ENCODE measurements at places on chromosomes 11 and 22.

DNA sequence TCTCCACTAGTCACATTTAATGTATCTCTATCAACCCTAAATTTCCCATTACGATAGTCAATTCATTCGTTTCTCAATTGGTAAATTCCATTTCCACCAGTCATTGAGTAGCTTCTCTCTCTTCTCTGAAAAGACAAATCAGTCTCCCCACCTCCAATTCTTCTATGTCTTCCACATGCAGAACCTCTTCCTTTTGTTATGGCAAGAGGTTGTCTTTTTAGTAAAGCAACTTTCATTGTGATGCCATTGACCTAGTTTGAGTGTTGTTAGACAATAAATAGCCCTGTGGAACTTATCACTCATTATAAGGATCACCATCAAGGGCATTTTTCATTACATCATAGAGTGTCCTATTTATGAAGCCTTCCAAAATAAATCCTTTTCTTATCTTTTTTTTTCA lies 340.9 kb downstream of the LRRC4C start:
- DNase-seq = no peak

DNA sequence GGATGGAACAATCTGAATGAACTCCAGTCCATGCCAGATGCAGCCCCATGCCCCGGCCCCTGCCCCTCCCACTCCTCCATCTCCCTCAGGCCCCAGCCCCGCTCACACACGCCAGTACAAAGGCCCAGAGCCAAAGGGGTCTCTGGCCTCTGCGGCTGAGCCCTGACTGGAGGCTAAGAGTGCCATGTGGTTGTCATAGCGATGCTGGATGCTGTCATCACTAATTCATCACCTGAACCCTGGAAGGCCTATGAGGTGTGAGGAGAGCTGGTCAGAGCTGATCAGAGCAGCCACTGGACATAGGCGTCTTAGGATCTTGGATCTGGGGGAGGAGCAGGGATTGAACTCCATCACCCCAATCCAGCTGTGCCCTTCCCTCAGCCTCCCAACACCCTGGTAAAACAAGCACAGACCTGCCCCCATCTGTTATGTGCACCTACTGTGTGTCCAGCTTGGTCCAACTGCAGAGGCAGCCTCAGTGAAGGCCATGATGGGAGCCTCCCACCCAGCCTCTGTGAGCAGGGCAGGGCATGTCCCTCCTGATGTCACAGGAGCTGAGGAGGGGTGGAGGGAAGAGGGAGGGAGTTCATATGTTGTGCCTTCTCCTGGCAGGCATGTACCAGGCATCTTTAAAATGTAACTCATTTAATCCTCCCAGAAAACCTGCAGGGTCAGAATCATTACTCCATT lies 16.7 kb downstream of the PDE2A start:
- no peak for DNase-seq

DNA sequence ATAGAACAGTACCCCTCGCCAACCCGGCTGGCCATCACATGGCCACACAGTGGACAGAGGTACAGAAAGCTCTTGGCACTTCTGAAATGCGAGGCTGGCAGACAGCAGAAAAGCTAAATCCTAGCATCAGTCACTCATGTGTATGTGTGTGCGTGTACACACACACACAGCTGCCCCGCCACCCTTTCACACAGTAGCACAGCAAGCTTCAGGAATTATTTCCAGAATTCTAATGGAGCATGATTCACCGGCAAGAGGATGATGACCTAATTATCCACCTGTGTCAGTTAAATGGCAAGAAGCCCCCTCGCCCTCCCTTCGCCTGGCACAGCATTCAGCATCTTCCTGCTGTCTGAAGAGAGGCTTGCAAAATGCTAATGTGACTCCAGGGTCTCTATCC lies 336.0 kb downstream of the SHANK2 start:
- no peak for DNase-seq

DNA sequence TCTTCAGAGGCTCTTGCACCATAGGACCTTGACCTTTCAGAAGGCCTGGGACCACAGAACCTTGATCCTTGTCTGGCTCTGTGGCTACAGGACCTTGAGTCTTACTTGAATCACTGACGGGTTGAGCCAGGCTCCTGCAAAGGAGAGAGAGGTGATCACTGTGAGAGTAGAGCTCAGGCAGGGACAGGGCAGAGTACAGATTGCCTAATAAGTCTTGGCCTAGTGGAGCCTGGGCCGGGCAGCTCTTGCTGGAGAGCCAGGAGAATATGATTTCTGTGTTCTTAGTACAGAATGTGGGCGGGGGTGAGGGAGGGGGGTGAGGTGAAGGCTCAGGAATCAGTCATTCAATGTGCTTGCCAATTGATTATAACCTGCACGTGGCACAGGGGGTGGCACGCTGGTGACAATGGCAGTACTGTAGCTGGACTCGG lies 26.0 kb downstream of the SERPINH1 start:
- no peak for DNase-seq

DNA sequence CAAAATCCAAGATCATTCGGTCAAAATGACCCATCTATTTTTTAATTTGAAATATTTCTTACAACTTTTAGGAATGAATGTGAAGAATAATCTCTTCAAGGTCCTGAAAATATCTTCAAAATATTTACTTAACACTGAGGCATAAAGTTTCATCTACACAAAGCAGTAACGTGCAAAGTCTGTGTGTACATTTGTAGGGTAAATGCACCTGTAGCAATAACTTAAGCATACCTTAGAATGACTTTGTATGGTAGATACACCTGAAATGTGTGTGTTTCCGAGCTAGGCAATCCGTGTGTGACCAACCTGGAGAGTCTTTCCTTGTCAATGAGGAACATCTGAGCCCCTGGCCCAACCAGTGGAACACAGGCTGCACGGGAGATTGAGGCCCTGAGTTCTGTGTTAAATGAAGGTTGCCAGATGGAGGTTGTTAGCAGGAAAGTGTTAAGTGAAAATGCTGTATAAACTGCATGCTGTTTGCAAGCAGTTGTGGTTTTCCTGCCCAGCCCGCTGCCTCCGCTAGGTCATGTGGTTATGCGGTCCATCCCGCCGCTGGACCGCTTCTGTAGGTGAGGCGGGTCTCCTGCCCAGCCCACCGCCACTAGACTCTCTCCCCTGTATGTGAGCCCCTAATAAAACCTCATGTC lies 7.6 kb upstream of the CTR9 start:
- no peak for DNase-seq

DNA sequence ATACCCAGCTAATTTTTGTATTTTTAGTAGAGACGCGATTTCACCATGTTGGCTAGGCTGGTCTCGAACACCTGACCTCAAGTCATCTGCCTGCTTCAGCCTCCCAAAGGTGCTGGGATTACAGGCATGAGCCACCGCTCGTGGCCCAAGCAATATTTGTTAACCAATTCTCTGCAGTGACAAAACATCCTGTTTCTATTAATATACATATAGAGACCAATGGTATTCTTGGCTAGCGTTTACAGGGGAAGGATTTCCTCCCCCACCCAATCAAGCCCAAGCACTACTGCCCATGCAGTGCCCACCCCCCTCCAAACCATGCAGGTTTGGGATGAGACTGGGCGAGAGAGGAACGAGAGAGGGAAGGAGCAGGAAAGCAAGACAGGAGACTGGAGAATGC lies 53.1 kb downstream of the APOL3 start:
- DNase-seq = no peak

- no peak for DNase-seq
Observed at GRCh38 chr11:128503245-128503991, 83.9 kb downstream of the ETS1 start.

GRCh38 chr11:78397398-78397797 lies 20.2 kb downstream of the GAB2 start:
- no peak for DNase-seq

- DNase-seq = no peak
Observed at GRCh38 chr11:1673446-1674172, 23.4 kb upstream of the KRTAP5-6 start.

- no peak for DNase-seq
Observed at GRCh38 chr11:72239849-72240460, 4.0 kb downstream of the PHOX2A start.

DNA sequence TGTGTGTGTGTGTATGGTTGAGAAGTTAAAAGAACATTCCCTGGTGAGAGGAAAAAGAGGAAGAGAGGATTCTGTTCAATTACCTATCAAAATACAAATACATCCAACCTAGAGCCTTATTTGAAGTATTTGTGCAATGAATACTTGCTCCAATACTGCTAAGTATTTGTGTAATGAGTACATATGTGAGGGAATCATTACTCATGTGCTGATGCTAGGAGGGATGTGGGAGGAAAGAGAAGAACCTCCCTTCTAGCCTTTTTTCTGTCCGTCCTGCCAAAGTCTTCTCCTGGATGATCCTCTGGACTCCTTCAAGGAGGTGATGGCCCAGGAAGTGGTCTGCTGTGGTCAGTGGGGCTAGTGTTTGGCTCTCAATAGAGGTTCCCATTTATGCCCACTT lies 36.0 kb upstream of the ACCSL start:
- DNase-seq = no peak

- DNase-seq = no peak
Observed at GRCh38 chr11:62133328-62134065, 9.7 kb downstream of the INCENP start.

- DNase-seq = no peak
Observed at GRCh38 chr11:44870181-44870580, 80.5 kb downstream of the TP53I11 start.

- DNase-seq = no peak
Observed at GRCh38 chr11:120305286-120305685, 19.8 kb upstream of the TLCD5 start.

DNA sequence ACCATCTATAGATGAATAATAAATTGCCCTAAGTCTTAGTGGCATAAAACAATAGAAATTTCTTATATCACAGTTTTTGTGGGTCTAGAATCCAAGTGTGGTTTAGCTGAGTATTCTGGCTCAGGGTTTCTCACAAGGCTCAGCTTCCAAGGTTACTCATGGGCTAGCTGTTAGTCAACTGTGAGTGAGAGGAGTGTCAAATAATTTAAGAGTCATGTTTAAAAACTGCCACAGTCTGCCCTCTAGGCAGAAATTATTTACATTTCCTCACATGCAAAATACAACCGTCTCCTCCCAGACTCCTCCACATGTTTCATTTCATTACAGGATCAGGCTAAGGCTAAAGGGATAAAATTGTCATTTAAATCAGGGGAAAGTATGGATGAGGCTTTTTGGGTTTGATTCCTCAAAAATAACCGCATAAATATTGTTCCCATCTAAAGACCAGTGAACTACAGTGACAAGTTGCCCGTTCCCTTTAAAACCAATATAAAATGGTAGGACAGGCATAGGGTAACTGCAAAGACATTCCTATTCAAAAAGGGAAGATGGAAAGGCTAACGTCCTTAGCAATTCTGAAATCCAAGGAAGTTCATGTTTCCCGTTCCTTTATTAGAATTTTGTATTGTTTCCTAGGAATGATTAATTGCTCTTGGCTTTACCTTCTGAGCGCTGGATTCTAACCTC lies 324.3 kb downstream of the DYNC2H1 start:
- DNase-seq = no peak

- no peak for DNase-seq
Observed at GRCh38 chr11:65390996-65391395, 4.6 kb downstream of the FRMD8 start.

DNA sequence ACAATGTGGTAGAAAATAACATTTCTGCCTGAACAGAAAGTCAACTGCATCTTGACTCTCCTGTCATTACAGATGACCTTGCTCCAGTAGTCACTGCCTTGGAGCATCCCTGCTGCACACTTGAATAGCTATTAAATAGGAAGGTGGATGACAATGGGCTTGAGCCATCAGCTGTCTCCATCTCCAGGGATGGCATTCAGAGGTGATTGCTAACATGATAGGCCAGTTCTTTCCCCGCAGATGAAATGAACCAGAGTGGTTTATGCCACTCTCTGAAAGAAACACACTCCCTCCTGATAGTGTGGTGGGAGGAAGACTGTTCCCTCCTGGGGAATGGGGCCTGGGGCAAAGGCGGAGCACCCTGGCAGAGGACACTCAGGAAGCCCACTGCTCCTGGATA lies 57.1 kb upstream of the OLFML1 start:
- no peak for DNase-seq

- peak; percentile 23 for DNase-seq
Observed at GRCh38 chr22:47161631-47162030, 399.2 kb downstream of the TBC1D22A start.

DNA sequence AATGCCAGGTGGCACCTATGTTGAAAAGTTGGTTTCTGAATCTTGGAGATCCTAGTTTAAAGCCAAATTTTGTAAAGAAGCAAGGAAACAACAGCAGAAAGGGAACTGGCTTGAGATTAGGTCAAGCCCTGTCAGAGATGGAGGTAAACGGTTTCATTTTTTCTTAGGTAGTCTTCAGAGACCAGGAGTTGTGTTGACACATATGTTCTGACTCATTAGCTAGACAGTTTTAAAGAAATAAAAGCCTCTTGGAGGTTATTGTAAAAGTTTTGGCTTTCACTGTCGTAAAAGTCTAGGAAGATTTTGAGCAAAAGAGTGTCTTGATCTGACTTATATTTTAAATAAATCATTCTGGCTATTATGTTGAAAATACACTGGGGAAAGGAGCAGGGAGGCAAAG lies 151.5 kb upstream of the CTSC start:
- DNase-seq = no peak

DNA sequence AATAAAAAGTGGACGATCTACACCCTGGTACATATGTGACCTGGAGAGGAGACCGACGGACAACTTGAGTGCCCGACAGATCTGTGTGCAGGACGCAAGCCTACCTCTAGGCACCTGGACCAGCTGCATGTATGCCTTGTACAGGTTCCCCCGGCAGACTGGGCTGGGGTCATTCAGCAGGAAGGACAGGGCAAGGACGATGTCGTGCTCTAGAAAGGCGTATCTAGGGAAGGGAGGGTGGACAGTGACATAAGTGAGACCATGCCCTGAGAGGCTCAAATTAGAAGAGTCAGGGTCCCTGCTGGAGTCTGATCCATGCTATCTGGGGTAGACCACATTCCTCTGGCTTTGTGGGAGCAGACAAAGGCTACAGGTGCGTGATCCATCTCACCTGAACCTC lies 7.9 kb downstream of the RSPH14 start:
- no peak for DNase-seq

- no peak for DNase-seq
Observed at GRCh38 chr11:81673001-81673400, 1060.7 kb downstream of the FAM181B start.

- DNase-seq = no peak
Observed at GRCh38 chr11:114826910-114827442, 148.6 kb downstream of the NXPE2 start.

DNA sequence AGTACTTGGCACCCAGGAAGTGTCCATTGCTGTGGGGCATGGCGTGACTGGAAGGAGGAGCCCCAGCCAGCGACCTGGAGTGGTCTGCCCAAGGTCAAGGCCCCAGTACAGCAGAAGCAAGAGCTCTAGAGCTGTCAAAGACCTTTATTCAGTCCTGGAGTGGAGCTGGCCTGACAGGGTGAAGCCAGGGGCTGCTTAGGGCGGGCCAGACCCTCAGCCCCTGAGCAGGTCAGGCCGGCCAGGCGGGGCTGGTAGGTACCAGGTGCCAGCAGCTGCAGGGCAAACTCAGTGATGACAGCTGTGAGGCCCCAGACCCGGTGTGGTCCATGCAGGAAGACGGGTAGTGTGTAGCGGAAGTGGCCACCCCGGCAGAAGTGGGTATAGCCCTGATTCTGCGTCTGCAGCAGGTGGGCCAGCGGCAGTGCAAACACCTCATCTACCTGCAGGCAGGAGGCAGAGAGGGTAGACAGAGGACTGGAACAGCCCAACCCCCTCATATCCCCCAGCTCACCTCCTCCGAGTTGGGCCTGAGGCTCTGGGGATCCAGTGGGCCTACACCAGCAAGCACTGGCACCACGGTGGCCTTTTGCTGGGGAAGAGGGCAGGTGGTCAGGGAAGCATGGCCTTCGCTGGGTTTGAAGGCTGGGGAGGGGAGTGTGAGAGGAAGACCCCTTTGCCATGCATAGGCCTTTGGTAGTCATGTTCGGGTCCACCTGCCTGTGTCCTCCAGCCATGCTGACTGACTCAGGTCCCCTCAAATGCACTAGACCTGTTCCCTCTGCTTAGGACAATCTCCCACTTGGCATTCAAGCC lies 1.7 kb downstream of the NUDT8 start:
- DNase-seq = no peak

All from NCI-H1105 (cell line).